ENCODE measurements at places on chromosomes 4 and X.

DNA sequence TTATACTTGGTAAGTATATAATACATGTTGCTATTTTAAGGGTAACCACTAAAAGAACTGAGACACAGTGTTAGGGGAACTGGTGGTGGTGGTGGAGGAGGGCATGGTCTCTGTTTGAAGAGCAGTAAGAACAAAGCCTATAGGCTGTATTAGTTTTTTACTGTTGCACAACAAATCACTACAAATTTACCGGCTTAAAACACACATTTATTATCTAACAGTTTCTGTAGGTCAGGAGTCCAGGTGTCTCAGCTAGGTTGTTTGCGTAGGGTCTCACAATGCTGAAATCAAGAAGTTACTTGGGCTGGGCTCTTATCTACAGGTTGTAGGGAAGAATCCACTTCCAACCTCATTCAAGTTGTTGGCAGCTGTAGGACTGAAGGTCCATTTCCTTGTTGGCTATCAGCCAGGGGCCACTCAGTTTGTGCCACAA is 52.6 kb downstream of the CASK start:
- DNase-seq = no peak

DNA sequence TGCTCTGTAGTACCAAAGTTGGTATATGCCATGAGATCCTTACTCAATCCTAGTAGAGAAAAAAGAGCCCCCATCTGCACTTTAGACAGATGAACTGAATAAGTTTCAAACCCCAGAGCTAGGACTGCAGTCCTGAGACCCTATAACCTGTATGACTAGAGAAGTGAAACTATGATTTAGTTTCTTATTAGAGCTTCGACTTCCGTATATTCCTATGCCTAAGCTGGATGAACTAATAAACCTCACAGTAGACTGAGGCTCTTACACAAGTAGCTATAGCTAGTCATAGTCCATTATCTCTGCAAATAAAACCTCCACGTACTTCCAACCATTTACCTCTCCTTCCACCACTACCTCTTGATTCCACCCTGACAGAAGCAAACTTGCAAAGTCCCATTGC is 6.3 kb upstream of the OTUD4 start:
- DNase-seq = peak; percentile 51

DNA sequence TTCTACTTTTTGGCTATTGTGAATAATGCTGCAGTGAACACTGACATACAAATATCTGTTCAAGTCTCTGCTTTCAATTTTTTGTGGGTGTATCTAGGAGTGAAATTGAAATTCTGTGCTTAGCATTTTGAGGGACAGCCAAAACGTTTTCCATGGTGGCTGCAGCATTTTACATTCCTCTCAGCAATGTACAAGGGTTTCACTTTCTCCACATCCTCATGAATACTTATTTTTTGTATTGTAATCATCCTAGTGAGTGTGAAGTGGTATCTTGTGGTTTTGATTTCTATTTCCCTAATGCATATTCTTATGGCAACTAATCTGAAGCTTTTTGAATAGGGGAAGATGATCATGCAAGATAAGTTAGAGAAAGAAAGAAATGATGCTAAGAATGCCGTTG is 40.3 kb downstream of the HSPA4L start:
- DNase-seq = no peak

DNA sequence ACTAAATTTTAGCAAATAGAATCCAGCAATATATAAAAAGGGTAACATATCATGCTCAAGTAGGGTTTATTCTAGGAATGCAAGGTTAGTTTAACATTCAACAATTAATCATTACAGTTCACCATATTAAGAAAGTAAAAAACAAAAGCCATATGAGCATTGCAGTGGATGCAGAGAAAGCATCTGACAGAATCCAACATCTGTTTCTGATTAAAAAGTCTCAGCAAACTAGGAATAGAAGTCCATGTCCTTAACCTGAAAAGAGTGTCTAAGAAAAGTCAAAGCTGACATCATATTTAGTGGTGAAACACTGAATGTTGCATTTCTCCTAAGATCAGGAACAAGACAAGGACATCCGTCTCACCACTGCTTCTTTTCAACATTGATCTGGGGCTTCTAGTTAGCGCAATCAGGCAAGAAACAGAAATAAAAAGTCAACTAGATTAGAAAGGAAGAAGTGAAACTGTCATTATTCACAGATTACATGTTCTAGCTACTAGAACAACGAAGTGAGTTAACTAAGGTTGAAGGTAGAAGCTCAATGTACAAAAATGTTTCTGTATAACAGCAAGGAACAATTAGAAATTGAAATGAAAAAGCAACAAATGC is 49.3 kb downstream of the MRPL1 start:
- DNase-seq = no peak

DNA sequence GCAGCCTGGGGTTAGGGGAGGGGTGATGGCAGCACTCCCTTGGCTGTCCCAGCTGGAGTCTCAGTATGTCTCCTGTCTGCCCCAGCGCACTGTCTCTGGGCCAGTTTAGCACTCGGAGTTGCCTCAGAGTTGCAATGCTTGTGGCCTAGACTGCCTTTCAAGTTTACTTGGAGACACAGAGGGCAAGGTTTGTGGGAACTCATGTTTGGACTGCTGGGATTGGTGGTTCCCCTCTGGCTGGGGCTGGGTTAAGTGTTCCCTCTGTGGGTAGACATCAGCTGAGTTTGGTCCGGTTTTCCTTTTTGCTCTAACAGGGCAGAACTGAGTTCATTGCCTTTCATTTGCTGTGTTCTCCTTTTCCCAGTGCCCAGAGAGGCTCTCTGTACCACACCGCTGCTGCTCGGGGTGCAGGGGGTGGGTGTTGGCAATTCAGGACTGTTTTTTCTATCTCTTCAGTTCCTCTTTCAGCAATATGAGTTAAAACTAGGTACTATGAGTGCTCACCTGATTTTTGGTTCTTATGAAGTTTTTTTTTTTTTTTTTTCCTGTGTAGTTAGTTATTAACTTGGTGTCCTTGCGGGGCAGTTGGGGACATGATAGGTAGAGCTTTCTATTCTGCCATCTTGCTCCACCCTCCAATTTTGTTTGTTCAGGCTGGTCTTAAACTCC is 17.2 kb downstream of the RAB33B start:
- no peak for DNase-seq

DNA sequence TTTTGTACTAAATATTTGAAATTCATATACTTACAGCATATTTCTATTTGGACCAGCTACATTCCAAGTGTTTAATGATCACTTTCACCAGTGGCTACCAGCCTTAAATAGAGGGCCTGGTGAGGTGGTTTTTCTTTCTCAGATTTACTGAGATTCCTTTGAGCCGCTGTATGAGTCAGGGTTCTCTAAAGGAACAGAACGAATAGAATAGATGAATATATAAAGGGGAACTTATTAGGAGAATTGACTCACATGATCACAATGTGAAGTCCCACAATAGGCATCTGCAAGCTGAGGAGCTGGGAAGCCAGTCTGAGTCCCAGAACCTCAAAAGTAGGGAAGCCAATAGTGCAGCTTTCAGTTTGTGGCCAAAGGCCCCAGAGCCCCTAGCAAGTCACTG is 146.2 kb upstream of the TLL1 start:
- DNase-seq = no peak

- DNase-seq = no peak
Observed at GRCh38 chrX:132373610-132374009, 115.2 kb downstream of the MBNL3 start.

- DNase-seq = no peak
Observed at GRCh38 chr4:7159923-7160322, 32.4 kb upstream of the SORCS2 start.

GRCh38 chrX:12128017-12128416 is 10.3 kb upstream of the FRMPD4 start:
- DNase-seq = no peak

DNA sequence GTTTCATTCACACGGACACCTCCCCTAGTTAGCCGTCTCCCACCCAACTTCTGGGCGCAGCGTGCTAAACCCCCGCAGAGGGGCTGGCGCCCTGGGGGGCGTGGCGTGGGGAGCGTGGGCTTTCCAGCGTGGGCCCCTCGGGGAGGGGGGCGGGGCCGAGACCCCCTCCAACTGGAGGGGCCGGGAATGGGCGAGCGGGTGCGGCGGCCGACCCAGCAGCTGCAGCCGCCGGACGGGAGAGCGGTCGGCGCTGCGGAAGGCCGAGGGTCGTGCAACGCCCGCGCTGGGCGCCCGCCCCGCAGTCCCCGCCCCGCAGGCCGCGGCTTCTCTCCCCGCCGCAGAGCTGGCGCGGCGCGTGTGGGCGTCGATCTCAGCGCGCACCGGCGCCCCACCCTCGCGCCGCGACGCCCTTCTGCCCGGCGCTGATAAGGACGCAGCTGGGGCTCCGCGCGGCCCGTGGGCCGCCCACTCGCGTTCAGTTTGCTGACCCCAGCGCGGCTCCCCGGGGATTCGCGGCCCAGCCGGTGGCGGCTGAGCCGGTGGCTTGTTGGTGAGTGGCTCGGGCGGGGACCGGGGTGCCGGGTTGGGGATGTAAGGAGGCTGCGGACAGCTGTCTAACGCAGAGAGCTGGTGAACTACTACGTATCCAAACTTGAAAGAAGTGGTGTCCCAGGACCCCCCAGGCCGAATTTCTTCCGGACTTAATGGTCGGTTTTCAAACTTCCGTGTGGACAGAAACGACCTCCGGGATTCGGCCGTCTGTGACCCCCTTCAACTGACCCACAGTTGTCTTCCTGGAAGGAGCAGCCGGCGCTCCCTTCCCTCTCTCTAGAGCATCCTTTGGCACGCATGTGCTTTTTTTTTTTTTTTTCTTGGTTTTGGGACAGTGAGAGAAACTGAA is 1.5 kb downstream of the FHDC1 start:
- peak; percentile 68 for DNase-seq

GRCh38 chr4:5165420-5166369 is 114.4 kb downstream of the STK32B start:
- DNase-seq = no peak

DNA sequence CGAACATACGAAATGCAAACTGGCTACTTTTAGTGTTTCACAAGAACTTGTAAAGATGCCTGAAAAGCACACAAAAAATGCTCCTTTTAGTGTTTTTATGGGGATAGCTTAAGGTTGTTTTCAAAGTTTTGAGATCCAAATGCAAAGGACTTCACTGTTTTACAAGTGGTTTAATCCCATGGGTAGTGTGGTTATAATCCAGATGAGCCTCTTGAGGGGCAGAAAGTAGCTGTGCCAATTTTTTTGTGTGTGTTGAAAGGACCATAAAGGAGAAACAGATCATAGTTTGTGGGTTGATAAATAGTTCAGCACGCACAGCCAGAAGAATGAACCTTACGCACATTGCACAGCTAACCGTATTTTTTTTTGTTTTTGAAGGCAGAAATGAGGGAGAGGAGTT is 126.9 kb upstream of the GIMD1 start:
- no peak for DNase-seq

DNA sequence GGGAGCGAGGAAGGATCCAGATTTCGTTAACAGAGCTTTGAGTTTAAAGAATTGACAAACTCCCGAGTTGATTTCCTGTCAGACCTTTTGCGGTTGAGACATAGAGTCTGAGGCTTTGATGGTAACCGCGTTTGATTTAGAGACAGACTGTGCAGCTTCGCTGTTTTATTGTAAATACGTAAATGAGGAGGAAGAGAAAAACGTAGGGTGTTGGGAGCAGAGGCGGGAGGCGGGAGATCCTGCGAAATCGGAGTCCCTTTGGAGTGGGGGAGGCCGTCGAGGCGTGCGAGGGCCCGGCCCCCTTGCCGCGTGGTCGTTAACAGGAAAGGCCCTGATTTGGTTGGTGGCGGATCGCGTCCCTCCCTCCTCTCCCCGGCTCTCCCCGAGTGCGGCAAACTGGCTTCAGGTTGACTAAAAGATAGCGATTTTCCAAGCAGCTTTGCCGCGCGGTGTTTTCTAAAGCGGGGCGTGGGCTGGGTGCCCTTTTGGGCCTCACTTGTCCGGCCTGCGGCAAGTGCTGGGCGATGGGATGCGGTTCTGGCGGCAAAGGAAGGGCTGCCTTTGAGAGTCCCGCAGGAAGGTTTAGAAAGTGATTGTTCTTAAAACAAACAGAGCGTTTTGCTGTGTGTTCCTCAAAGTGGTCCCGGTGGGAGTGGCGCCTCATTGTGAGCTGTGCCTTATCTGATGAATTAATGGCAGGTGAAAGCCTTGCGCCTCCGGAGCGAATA is 857 bp downstream of the SCML1 start:
- DNase-seq = no peak

DNA sequence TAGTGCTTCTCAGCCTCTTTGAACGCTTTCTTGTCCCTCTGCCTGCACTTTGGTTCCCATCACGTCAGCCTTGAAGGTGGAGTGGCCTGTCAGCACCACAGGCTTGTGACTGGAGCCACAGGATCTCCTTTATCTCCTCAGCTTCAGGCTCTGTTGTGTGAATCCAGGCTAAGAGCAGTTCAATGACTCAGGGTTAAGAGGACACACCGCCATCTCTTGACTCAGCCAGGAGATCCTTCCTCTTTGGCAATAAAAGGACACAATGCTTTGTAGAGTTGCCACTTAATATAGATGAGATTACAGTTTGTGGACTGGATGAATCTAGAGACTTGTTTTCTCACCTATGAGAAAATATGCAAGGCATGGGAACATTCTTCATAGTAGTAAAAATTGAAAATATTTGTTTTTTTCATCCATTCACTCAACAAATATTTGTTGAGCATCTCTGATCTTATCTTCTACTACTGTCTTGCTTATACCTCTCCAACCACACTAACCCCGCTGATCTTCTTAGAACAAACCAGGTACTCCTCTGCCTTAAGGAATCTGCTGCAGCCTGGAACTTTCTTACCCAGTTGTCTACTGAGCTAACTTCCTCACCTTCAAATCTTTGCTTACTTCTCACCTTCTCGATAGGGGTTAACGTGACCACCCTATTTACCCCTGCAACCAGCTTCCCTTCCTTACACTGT is 62.3 kb downstream of the UCHL1 start:
- DNase-seq = no peak

- DNase-seq = no peak
Observed at GRCh38 chr4:29051381-29051965, 1668.7 kb upstream of the PCDH7 start.

- no peak for DNase-seq
Observed at GRCh38 chr4:37684154-37684553, 2.0 kb downstream of the RELL1 start.

GRCh38 chrX:133988010-133988409 is 2.6 kb upstream of the GPC3 start:
- no peak for DNase-seq

GRCh38 chrX:6708676-6709380 is 173.9 kb upstream of the VCX3A start:
- no peak for DNase-seq

DNA sequence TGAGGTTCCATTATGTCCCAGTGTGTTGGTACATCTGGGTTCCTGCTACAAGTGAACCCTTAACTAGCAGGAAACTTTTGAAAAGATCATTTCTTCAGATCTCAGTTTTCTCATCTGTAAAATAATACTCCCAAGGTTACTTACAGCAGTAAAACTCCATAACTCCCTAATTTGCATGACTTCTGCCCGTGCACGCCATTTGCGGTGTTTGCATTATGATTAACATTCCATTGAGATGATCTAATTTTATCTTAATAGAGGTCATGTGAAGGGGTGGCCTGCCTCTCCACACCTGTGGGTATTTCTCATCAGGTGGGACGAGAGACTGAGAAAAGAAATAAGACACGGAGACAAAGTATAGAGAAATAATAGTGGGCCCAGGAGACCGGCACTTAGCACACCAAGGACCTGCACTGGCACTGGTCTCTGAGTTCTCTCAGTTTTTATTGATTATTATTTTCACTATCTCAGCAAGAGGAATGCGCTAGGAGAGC is 219.8 kb downstream of the TLL1 start:
- no peak for DNase-seq

Data from GM20000 (cell line).